AG04449 (cell line): ENCODE measurements at places on chromosomes 7 and 10.

DNA sequence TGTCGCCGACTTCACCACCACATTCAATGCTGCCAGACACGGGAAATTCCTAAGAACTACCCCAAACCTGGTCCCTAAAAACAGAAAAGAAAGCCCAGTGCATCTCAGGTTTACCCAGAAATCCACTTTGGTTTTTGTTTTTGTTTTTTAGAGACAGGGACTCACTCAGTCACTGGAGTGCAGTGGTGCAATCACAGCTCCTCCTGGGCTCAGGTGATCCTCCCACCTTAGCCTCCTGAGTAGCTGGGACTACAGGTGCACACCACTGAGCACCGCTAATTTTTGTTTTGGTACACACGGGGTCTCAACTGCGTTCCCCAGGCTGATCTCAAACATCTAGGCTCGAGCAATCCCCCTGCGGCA, 22.8 kb downstream of the MAD1L1 start:
- no peak for DNase-seq

DNA sequence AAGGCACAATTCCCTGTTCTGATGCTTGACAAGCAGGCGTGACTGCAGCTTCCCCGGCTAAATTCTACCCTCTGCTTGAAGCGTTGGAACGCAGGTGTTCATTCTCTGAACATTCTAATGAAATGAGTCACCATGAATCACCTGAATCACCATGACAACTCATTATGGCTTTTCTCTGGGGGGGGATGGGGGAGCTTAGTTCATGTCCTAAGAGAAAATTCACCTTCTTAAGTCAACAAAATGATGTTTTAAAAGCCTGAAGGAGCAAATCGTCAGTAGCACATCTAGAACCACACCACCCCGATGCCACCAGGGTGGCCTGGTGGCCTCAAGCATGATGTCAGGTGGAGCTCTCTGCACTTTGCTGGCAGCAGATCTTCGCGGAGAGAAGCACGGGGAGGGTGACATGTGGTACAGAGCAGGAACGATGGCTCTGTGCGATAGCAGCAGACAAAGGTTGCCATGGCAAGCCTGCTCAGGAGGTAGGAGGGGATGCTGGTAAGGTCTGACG, 33.7 kb downstream of the DDC start:
- no peak for DNase-seq

DNA sequence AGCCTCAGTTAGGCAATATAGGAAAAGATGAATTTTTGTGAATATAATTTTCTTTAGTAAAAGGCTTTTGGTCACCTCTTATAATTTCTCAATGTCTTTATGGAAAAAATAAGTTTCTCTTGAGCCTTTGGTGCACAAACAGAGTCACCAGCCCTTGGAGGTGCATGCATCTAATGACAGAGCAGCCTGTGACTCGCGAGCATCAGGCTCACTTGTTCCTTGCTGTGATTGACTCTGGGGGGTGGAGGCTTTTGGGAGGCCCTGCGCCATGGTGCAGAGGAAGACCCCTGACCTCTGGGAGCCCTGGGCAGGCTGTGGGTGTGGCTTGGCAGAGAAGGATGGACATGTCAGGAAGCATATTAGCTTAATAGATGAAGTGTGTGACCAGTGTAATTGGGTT, 60.2 kb downstream of the FIGNL1 start:
- no peak for DNase-seq

- no peak for DNase-seq
These were observed 14.4 kb downstream of the HERPUD2 start for GRCh38 chr7:35680403-35681013.

DNA sequence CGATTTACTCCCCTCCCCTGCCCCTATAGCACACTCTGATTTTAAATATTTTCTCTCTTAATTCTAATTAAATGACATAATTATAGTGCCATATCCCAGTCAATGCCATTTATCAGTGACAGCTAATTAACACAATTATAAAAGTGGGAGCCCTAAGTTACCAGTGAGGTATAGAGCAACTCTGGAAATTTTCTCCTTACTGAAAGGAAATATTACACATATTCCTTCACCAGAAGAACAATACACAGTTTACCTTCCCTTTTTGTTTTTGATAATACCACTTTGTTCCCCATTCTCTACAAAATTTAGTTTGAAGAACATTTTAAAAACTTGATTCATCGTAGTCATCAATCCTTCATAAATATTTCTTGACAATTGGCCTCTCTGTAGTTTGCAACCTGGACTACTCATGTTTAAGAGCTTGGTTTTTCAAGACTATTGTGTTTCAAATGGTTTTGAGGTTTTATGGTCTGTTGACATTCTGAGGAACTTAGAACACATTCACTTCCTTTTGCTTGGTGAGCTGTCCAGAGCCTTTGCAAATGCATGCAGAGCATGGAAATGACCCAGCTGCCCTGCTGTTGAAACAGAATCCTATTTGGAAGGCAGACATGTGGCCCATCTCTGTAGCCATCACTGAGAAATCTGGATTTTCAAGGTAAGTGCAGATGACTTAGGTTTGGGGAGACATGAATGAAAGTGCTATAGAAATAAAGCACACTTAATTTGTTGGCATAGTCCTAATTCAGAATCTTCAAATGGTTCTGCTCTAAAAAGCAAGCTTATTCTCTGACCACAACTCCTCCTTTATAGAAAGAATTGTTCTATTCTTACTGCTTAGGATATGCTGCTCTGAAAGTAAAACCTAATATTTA, at the start of gene GPR141:
Gene GPR141, plus strand, starts transcription at position 521 of the 875 bp plus-strand sequence. CDS start 56,628 bp downstream, outside the sequence.
- DNase-seq: no peak

DNA sequence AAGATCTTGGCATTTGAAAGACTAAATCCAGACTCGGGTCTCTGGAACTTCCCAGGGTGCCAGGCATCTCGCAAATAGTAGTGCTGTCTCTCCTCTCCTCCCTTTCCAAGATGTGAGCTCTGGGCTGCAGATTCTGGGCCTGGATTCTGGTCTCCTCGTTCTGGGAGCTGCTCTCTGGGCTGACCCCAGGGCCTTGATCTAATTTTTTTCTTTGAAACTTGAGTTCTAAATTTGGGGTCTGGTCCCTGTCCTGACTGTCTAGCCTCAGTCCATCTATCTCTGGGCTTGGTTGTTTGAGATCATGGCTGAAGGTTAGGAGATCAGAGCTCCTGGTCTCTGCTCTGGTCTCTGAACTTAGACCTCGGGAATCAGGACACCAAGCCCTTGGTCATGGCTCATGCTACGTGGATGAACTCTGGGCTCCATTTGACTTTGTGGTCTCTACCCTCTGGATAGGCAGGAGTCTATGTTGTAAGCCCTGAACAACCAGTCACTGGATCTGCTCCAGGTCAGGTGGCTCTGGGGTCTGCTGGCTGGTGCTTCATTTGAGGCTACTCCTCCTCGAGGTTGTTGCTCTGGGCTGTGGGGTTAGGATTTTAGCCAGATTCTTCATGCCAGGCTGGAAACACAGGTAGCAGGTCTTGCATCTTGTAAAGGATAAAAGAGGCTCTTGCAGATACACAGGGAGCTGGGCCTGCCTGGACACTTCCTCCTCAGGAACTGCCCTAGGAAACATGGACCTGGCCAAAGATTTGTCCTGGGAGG, 8.0 kb upstream of the MBL2 start:
- no peak for DNase-seq
